Non-pigmented ciliary epithelial cell (primary cell): ENCODE measurements at places on chromosomes 13 and 19.
A peak's percentile ranks its signal among the peaks of the same experiment; 100 is the strongest.

- DNase-seq: no peak
Measured at GRCh38 chr13:91722267-91722884, 324.0 kb downstream of the GPC5 start.

GRCh38 chr19:4815426-4816201 lies 15.9 kb downstream of the TICAM1 start:
- DNase-seq: peak; percentile 77

DNA sequence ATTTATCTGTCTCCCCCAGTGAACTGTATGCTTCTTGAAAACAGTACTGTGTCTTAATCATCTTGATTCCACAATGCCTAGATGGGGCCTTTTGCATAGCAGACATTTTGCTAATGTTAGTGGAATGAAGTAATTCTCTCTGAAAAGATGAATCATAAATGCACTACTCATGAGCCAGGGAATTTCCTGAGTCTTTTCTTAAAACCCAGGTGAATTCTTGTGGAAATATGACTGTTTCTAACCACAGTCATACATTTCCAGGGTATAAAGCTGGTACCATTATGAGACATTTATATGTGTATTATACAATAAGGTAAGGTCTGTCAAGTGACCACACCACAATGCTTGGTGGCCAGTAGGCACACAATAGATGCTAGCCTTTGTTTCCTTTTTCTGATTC lies 5.5 kb upstream of the KCTD4 start:
- DNase-seq: peak; percentile 89

GRCh38 chr19:10968527-10969135 lies 7.8 kb downstream of the SMARCA4 start:
- DNase-seq: no peak

DNA sequence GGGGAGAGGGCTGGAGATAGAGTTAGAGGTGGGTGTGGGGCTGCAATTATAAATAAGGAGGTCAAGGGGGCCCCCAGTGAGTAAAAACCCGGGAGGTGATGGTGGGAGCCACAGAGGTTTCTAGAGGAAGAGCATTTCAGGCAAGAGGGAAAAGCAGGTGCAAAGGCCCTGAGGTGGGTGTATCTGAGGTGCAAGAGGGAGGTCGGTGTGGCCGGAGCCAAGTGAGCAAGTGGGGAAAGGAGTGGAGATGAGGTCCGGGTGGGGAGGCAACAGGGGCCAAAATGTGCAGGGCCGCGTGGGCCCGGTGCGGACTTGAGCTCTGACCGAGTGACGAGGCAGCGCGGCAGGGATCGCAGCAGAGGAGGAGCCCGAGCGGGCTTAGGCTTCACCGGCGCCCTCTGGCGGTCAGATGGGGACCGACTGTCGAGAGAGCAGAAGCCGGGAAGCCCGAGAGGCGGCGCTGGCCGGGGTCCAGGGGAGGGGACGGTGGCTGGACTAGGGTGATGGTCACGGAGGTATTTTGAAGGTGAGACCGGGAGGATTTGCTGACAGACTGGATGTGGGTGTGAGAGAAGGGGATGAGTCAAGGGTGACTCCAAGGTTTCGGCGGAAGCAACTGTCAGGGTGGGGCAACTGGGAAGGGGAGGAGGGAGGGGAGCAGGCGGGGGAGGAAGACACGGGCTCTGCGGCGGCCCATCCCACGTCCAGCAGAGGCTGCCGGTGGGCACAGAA lies 17.7 kb upstream of the SPACA4 start:
- DNase-seq: no peak

DNA sequence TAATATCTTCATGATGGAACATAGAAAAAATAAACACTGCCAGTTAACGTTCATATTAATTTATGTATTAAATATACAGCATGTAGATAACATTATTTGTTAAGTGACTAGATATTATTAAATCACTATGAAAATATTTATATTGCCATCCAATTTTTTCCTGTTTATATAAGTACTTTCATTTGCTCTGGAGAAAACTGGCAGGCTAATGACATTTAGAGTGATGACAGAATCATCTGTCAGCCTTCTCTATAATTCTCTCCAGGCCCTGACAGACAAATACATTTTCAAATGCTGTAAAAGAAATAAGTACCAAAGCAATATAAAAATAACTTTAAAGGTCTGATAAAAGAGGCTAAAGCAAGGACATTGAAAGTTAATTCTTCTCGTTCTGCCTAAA lies 2556.7 kb upstream of the PCDH20 start:
- DNase-seq: no peak

- no peak for DNase-seq
Measured at GRCh38 chr19:13269348-13269747, 119.1 kb downstream of the IER2 start.

DNA sequence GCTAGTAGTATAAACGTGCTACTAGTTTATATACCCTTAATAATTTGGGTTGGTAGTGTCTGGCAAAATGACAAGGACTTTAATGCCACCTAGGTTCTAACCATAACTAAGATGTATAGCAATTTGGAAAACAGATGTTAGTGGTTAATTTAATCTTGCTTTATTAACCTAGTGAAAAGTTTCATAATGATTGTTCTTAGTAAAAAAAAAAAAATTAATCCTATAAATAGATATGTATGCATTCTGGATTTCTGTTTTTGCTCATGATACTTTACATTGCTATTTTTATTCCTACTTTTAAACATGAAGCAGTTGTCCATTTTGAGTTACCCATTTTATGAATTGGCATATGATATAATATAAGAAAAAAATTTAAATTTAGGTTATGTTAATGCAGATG lies 36.3 kb downstream of the DGKH start:
- no peak for DNase-seq

DNA sequence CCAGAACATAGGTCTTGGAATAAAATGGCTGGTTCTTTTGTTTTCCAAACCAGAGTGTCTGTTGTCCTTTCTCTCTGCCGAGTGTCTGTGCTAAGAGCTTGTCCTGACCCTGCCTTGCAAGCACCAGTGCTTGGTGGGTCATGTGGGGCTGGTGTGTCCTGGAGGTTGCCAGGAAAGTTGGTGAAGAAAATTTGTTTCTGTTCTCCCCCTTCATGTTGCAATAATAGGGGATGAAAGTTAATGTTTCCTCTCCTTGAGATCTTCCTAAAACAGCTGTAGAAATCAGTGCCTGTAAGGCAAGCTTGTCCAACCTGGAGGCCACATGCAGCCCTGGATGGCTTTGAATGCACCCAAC lies 2.7 kb downstream of the HAMP start:
- DNase-seq: no peak

GRCh38 chr19:3188627-3189596 lies 3.2 kb downstream of the NCLN start:
- DNase-seq: no peak

DNA sequence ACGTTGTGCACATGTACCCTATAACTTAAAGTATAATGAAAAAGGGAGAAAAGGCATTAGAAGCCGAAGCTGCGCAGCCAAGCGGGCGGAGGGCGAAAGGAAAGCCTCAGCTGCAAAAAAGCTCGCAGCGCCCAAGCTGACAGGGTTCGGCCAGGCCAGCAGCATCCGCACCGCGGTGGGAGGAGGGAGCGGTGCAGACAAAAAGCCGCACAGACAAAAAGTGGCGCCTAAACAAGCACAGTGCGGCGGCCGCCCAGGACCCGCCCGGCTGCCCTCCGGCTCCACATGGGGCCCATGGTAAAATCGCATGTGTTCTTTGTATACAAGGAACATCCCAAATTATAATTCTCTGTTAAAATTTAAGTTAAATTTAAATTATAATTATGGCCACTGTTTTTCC lies 42.4 kb downstream of the PSG3 start:
- DNase-seq: no peak

DNA sequence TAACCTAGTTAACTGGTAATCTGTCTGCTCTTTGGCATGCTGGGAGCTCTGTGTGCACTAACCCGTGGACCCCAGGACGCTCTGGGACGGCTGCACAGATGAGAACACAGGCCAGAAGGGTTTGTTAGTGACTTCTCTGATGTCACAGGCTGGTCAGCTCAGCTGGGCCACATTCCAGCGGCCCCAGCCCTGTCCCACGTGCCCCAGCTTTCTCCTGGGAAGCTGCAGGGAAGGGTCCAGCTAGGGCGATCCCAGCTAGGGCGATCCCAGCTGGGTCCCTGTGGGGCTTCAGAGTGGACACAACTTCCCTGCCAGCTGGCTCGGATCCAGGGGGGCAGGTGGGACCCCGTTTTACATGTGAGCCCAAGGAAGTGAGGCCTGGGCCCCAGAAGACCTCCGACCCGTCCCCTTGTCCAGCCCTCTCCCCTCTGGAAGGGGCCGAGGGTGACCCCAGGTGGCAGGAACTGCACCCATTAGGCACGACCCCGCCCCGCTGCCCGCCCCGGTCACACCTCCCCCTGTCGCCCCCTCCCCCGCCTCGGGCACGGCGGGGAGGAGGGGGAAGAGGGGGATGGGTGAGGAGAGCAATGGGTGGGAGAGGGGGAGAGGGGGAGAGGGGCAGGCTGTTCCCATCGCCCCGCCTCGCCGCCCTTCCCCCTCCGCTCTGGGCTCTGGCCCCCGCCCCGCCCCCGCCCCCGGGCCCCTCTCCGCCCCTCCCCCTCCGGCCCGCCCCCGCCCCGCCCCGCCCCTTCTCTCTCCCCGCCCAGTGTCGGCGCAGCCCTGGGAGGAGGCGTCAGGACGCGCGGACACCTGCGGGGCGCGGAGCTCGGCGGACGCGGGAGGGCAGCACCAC lies 75.2 kb upstream of the MCF2L start:
- no peak for DNase-seq

GRCh38 chr13:75792526-75793187 lies 156.5 kb downstream of the LMO7 start:
- DNase-seq: no peak

- DNase-seq: no peak
Measured at GRCh38 chr19:51690454-51691073, 2.6 kb upstream of the SPACA6 start.

DNA sequence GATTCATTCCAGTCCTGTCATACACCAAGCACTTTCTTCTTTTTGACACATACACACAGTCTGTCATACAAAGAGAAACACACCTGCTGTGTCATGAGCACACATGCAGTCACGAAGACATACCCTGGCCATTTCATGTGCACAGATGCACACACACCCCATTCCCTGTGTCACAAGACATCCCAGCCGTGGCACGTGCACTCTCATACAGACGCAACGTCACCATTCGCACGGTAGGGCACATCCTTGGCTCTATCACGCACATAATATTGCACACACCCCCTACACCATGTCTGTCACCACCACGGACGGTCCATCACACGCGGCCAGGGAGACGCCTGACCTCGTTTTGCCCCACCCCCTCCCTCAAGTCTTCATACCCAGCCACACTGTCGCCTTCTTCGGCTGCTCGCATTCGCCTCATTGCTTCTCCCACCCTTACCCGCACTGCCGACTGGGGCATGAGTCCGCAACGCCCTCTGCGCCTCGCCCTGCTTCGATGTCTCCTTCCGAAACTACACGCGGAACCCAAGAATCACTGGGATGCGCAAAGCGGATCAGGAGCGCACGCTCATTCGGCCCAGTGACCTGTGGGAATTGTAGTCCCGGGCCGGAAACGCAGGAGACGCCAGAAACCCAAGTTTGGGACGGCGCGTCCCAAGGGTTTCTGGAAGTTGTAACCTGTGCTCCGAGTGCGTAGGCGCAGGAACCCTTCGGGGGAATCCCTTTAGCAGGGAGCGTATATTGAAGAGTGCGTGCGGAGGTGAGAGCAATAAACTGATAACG lies 6.8 kb upstream of the ZNF283 start:
- DNase-seq: peak; percentile 5

GRCh38 chr19:5828661-5829566 lies 10.6 kb downstream of the FUT6 start:
- no peak for DNase-seq

DNA sequence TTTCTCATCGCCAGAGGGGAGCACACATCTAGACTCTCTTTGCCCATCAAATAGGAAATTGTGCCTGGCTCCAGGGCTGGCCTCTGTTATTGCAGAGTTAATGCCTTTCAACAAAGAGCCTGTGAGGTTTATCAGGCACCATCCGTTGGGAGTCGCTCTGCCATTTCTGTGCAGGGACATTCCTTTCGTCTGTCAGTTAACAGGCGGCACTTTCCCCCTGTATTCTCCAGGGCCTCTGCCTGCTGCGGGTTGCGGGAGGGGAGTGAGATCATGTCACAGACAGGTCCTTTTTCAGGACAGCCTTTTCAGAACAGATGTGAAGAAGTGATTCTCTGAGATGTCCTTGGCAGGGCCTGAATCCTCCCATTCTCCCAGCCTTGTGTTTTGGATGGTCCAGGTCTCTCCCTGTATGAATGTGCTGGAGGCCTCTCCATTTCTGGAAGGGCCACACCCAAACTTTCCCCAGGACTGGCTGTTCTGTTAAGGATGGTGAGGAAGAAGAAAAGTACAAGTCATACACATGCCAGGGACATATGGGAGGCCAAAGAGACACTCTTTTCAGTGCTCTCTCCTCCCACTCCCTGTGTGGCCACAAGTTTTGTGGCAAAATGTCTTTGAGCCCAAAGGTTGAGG lies 14.9 kb downstream of the SERP2 start:
- DNase-seq: no peak

- DNase-seq: no peak
Measured at GRCh38 chr19:20858861-20859260, 64.2 kb upstream of the ZNF85 start.

- peak; percentile 8 for DNase-seq
Measured at GRCh38 chr19:6580313-6580712, 10.6 kb downstream of the CD70 start.

GRCh38 chr19:1425102-1425837 lies 12.9 kb upstream of the RPS15 start:
- DNase-seq: no peak

GRCh38 chr13:52025475-52026245 lies 1.2 kb downstream of the UTP14C start:
- no peak for DNase-seq

- DNase-seq: no peak
Measured at GRCh38 chr19:18317961-18318800, 4.7 kb downstream of the LSM4 start.

DNA sequence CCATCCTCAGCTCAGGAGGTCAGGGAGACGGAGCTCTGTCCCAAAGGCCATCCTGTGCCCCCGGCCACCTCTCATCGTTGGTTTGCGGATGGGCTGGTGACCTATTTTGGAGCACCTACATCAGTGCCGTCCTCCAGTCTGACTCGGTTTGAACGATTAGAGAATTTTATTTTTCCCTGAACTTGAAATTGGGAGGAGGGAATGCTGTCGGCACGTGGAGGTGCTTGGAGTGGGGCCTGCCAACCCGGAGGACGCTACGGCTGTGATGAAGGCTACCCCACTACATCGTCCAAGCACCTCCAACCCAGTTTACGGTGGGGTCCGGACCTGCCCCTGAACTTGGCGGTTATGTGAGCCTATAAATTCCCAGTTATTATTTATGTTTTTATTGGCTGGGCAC lies 3.0 kb upstream of the ZNF554 start:
- DNase-seq: no peak

DNA sequence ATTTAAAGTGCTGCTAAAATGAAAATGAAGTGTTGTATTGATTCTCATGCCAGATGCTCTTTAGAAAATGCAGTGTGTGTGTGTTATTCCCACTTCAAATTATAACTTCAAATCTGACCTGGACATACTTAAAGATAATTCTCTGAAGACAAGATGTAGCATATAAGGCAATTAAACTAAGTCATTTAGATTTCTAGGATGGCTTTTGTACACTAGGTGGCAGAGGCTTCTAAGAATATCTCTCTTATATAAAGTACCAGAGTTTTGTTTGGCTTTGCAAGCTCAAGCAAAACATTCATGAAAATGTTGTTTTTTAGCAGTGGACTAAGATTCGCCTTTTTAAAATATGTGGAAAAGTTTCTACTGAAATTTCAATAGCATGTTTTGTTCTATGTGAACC lies 407.2 kb downstream of the GPC5 start:
- DNase-seq: no peak

- DNase-seq: no peak
Measured at GRCh38 chr13:103184413-103184812, 118.2 kb upstream of the SLC10A2 start.
